CD4-positive, alpha-beta T cell treated with Interleukin-21 for 1 hour (primary cell): ENCODE measurements at places on chromosomes 11 and 22.

GRCh38 chr11:134575504-134576230 lies 163.6 kb upstream of the B3GAT1 start:
- DNase-seq: no peak

GRCh38 chr22:17970201-17970708 lies 54.1 kb downstream of the MICAL3 start:
- no peak for DNase-seq

GRCh38 chr11:73347067-73347466 lies 29.1 kb upstream of the RELT start:
- no peak for DNase-seq

GRCh38 chr11:1409108-1409851 lies 19.5 kb downstream of the BRSK2 start:
- DNase-seq: no peak

DNA sequence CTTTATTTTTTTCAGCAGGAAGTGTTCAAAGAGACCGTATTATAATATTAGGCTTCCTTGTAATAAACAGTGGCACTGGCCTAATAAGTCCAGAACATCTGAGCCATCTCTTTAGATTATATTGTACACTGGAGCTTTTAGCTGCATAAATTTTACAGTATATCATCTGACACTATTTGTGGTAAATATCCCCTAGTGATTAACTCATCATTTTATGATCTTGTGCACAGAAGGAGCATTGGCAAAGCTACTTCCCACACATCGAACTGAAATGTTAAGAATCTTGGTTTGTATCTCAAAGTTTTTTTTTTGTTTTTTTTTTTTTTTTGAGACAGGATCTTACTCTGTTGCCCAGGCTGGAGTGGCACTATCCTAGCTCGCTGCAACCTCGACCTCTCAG lies 162.7 kb downstream of the HIPK3 start:
- no peak for DNase-seq

DNA sequence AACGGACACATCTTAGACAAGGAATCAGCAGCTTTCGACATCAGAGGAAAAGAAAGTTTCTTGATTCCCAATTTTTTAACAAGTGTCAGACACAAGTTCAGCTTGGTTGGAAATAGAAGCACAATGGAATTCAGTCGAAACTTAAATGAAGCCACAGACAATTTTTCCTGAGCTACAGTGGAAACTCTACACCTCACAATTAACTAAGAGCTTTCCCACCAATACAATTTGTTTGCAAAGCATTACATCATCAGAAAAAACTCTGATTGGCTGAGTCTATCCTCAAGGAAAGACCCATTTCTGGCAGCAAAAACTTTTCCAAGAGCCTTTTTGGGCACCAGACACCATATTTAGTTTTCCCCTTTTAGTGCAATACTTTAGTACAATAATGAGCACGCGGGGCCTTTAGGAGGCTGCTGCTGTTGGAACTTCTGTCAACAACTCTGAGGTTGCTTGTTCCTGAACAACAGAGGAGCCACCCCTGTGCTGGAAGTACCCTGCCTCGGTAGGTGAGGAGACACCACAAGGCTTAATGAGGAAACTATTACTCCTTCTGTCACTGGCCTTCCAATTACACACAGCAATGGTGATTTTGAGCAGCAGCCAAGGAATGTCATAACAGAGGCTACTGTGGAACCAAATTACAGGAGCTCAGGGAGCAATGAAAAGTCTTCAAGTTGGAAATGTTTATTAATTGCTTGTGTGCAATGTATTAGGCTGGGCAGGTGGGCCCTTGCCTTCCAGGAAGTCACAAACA lies 61.9 kb upstream of the BARX2 start:
- no peak for DNase-seq
